ENCODE measurements at places on chromosomes 12 and 14.

GRCh38 chr12:70094467-70094866 is 148.8 kb upstream of the CNOT2 start:
- no peak for DNase-seq

DNA sequence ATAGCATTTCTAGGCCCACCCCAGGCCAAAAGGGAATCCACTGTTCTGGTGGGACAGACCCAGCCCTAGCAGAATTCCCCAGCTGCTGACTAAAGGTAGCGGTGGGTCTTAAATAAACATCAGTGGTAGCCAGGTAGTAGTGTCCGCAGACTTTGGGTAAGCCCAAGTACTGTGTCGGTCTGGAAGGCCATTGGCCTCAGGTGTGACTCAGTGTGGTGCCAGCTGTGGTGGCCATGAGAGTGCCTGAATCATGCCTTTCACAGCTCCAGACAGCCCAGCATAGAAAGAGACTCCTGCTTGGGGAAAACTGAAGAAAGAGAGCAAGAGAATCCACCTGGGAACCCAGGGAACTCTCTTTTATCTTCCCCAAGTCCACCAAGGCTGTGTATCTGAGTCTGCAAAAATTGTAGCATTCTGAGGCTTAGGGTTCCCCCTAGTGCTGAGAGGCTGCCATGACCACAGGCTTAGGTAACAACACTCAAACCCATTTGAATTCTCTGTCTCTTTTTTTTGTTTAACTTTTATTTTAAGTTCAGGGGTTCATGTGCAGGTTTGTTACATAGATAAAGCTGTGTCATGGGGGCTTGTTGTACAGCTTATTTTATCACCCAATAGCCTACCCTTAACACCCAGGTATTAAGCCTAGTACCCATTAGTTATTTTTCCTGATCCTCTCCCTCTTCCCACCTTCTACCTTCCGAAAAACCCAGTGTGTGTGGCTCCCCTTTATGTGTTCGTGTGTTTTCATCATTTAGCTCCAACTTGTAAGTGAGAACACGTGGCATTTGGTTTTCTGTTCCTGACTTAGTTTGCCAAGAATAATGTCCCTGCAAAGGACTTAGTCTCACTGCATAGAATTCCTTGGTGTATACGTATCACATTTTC is 16.7 kb upstream of the CD163L1 start:
- DNase-seq = peak; percentile 14

DNA sequence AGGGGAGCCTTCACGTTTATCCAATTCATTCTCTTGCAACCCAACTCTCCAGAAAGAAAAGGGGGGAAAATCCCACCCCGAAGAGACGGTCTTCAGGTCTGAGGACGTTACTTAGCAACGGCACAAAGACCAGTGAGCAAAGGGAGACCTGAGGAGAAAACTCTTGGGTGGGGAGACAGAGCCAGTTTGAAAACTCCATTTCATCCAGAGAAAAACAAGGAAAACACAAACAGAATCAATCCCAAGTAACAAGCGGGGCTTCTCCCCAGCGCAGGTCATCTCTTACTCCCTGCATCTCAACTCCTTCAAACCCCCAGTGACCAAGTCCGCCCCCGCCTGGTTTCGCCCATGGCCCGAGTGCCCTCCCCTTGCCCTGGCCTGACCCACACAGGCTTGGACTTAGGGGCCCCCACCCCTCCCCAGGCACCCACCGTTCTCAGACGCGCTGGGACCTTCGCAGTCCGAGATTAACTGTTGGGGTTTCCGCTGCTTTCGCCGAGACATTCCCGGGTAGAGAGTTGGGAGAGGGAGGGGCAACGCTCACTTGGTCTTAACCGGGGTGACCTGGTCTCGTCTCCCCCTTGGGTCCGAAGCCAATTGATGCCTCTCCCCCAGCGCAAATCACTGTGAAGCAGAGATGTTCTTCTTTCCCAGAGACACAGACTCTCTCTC is 10.4 kb upstream of the SALL2 start:
- DNase-seq = no peak

DNA sequence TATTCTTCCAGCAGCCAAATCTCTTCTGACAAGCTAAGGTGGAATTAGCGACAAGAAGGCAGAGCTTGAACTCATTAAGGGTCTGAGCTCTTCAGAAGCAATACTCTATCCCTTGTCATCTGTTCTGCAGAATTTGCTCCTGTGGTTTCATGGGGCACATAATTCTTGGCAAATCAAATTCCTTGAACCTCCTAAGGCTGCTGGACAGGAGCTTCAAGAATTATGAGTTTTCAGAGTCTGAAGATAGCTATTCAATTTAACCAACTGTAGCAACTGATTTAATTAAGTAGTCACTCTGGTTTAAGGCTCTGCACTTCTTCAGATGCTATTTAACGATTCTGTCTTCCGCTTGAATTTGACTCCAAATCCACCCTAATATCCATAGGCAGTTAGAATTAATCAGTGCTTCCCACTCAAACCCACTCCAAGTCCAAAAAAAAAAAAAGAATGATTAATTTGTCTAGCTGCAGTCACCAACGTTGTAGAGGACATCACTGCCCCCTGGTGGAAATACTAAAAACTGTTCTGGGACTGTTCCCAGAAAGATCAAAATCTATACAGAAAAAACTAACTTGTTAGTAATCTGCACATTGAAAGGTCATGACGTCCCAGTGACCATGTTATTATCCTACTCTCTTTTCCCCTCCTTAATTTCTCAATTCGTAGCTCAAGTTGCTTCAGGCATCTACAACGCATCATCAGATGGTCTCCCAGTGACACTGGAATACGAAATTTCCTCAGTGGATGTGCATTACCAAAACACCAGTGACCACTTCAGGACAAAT is 169.9 kb downstream of the KIF21A start:
- no peak for DNase-seq

DNA sequence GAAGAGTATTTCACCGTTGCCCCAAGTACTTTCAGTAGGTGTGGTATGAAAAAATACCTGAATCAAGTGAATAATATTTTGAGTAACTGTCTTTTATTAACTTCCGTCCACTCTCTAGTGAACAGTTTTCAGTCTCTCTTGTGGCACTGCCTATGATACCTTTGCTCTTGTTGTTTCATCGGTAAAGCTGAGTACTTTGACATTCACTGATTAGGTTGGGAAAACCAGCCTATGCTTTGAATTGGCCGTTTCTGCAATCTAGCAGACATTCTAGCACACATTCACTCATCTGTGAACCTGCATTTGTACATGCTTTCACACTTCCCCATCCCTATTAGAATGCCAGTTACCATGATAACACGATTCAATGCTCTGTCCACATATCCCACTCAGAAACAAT is 217.3 kb downstream of the FBXL14 start:
- DNase-seq = no peak

DNA sequence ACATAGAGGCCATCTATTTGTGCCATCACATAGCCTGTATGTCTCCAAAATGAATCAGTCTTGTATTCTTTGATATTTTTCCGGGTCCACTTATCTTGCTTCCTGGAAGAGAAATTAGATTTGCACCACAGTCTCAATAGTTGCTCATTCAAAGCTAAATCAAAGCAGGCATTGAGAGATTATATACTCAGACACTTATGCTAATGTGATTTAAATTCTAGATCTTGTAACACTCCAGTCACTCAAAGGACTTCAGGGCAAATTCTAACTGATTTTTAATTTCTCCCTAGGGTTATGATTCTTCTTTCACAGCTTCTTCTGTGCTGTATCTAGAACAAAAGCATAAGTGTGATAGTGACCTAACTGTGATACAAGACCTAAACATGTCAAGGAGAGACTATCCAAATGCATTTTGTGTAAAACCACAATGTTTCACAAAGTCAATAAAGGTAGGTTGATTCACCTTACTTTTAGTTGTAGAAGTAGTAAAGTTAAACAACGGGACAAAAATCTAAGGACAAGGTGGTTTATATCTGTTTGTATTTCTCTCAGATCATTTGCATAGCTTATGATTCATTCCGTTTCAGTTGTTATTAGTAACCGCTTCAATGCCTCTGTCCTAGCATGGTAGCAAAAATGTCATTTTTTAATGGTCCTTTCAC is 26.8 kb downstream of the PLBD1 start:
- no peak for DNase-seq

- DNase-seq = peak; percentile 74
Observed at GRCh38 chr14:82905762-82906161, 1372.1 kb upstream of the SEL1L start.

GRCh38 chr14:95360828-95361227 is 41.1 kb upstream of the CLMN start:
- no peak for DNase-seq

DNA sequence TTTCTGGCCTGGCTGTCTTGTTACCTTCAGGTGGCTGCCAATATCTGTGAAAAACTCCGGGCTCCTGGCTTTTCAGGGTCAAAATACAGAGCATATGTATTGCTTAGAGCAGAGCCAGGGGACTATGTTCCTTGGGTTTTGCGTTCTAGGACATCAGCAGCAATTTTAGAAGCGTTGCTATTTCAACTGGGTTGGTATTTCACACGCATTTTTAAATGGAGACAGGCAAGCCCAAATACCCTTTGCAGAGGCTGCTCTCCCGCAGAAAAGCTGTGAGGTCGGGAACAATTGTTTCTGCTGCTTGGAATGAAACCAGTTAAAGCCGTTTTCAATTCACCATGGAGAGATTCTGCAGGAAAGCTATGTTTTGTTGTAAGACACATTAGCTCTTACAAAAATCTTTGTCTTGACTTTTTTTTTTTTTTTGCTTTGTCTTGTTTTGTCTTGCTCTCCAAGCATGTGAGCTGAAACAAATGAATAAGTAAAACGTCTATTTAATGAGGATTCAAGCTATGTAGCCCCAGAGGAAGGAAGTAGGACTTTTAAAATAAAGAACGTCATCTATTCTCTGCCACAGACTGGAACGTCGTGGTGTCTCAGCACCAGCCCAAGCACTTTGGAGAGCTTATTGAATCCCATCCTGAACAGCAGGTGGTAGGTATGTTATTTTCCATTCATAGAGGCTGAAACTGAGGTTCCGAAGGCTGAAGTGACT is 181.0 kb upstream of the TBX3 start:
- peak; percentile 33 for DNase-seq

GRCh38 chr12:90854136-90854689 is 100.8 kb downstream of the CCER1 start:
- peak; percentile 56 for DNase-seq

- no peak for DNase-seq
Observed at GRCh38 chr12:124359671-124360581, 65.0 kb downstream of the RFLNA start.

GRCh38 chr12:92640691-92641090 is 62.1 kb upstream of the PLEKHG7 start:
- no peak for DNase-seq

DNA sequence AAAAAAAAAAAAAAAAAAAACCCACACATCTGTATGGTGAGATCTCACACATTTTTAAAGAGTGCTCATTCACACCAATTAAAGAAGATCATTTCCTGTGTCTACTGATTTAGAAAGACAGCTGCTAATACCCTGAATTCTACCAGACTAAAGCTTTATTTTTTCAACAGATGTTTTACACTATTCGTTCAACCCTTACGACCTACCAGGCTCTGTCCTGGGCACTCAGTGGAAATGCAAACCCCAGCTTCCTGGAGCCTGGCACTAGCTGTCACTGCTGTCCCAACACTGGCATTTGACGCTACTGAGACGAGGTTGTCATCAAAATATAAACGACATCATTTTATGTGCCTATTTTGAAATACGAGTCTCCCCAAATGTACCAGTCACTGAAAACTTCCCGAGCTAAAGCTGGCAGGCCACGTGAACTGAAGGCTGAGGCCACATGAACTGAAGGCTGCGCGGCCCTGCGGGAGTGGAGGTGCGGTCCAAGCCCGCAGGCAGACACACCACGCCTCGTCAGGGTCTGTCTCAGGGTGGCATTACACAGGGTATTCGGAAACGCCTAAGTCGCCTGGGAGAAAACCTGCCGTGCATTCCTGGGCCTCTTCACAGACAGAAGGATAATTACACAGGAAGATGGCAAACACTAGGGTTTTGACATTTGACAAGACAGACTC is 27.2 kb downstream of the SLC15A4 start:
- no peak for DNase-seq

DNA sequence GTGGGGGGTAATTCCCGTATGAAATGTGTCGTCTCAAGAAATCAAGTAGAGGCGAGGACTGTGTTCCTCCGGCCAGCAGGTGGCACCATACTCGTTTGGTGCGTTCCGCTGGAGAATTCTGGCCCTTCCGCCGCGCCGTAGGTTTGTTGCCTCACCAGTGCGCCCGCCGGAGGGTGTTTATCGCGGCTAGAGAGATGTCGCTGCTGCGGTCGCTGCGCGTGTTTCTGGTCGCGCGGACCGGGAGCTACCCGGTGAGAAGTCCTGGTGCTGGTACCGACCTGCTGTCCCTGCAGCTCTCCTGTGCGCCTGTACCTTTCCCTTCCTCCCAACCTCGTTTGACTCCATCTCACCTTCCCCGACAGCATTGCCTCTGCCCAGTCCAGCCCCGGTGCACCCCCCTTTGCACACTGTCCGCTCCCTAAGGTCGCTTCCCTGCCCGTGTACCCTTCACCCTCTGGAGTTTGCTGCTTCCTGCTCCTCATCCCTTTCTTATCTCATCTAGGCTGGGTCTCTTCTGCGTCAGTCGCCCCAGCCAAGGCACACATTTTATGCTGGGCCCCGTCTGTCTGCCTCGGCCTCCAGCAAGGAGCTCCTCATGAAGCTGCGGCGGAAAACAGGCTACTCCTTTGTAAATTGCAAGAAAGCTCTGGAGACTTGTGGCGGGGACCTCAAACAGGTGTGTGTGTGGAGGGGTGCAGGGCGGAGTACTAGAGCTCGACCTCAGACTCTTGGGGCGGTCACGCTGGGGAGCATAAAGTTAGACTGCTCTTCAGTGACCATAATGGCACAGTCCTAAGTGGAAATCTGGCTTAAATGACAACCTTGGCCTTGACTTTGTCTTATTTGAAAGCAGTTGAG is at the start of gene TSFM:
TSFM (plus strand) TSS at position 180 of the 858 bp plus-strand sequence; CDS start at position 195, 15 bp downstream.
- DNase-seq = peak; percentile 97

DNA sequence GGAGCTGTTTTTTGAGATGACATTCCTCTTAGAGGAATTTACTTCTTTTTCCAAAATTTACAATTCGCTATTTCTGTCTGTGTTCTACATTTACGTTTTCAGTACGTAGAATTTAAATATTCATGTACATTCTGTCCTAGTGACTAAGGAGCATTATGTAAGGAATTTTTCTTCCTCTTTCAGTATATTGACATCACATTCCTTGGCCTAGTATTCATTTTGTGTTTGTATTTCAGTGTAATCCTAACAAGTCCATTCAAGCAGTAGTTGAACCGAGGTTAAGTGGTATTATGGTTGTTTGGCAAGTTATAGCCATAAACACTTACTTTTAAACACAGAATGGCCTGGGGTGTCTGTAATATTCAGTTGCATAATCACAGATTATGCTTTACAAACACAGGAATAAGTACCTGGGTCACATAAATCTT is 465.2 kb downstream of the PCNX1 start:
- DNase-seq = no peak

DNA sequence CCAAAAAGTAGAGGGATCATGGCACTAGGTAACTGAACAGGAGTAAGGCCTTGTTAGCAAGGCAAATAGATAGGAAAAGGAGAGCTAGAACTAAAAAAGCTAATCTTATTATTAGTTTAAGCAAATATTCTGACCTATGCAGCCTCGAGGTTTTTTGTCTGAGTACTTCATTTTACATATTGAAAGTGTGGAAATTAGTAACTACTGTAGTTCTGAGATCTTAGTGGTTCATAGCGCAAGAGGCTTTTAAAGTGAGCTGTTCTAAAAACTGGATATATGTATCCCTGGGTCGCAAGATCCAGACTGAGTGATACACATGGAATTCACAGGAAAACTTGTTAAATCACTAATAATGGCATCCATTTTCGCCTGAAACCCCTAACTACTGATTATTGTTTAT is 411.0 kb upstream of the SOX5 start:
- DNase-seq = no peak

GRCh38 chr12:20757-21156 is 45.8 kb upstream of the IQSEC3 start:
- DNase-seq = no peak

GRCh38 chr14:92074555-92074954 is 31.8 kb downstream of the ATXN3 start:
- no peak for DNase-seq
